GM18507 (cell line): ENCODE measurements at places on chromosomes 13 and 19.

GRCh38 chr19:6216996-6217751 is 62.6 kb downstream of the MLLT1 start:
- no peak for DNase-seq

DNA sequence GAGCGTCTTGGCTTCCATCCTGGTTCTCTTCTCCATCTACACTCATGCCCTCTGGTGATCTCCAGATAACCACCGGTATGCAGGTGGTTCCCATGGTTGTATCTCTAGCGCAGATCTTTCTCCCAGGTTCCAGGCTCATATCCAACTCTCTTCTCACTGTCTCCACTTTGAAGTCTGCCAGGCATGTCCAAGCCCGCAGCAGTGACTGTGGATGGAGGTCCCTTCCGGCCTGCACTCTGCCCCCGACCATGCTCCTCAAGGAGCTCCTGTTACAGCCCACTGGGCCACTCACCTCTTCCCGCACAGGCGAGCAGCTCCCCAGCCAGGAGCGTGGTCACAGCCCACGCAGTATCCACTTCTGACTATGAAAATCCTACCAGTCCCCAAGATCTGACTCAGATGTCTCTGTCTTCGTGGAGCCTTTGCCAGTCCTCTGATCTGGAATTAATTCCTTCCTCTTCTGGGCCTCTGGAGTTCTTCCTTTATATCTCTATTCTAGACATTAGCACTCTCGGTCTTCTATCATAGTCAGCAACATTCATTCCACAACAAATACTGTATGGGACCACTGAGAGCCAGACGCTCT is 100.2 kb downstream of the TEX26 start:
- no peak for DNase-seq

GRCh38 chr13:43730642-43731041 is 56.1 kb downstream of the ENOX1 start:
- no peak for DNase-seq

DNA sequence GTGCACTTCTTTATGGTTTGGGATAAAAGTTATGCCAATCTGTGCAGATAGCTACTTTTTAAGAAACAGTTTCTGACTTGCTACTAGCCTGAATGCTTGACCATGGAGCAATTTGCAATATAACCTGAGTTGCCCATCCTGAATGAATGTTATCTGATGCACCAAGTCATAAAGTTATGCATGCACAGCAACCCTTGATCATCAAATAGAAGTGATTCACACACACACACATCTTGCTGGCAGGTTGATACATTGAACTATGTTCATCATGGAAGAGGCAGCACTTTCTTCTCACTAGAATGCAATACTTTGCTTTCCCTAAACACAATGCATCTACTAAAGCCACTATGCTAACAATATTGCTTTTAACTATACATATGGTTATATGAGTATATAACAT is 311.5 kb downstream of the RFC3 start:
- DNase-seq = no peak
